ENCODE measurements at places on chromosomes 1 and 21.

DNA sequence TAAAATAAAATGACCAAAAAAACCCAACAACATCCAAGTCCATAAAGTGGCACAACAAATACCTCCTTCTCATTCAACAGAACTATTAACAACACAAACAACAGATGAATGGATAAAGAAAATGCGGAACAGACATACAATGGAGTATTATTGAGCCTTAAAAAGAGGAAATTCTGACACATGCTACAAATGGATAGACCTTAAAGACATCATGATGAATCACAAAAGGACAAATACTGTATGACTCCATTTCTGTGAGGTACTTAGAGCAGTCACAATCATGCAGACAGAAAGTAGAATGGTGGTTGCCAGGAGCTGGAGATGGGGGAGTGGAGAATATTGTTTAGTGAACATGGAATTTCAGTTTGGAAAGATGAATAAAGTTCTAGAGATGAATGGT is 42.6 kb downstream of the EYA3 start:
- DNase-seq = no peak

DNA sequence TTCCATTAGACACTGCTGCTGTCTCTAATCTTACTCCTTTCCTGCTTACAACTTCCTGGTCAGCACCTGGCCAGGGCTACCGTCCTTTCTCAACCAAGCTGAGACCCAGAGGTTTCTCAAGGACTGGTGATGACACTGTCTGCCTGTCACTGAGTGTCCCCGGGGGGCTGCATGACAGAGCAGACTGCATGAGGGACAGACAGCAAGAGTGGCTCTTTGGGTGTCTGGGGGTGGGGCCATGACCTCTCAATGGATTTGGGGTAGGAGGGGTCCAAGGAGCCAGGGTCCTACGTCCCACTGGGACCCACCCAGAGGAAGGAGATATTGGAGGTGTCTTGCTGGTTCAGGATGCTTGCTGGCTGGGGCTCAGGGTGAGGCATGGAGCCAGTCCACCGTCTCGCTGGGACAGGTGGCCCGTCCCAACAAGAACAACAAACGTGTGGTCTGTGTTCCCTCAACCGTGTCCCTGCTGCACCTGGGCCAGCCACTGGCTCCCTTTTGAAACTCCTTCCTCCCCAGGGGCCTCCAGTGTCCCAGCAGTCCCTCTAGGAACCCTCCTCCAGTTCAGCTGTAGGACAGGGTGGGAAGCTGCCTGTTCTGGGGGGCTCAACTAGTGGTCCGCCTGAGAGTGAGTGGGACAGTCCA is 344.6 kb upstream of the AJAP1 start:
- DNase-seq = no peak

DNA sequence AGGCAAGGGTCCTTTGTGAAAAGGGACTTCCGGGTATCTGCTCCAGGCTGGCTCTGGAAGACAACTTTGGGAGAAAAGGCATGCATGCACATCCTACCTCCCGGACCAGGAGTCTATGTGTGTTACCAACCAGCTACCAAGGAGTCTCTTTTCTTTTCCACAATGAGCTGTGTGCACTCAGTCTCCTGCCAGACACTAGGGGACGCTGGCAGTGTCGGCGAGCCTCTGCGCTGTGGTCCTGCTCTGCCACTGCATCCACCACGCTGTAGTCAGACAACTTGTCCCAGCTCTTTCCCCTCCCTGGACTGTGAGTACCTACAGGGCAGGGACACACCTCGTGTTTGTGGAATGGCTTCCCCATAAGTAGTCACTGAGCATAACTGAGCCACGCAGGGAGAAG is 5.1 kb upstream of the SSR2 start:
- DNase-seq = peak; percentile 20

DNA sequence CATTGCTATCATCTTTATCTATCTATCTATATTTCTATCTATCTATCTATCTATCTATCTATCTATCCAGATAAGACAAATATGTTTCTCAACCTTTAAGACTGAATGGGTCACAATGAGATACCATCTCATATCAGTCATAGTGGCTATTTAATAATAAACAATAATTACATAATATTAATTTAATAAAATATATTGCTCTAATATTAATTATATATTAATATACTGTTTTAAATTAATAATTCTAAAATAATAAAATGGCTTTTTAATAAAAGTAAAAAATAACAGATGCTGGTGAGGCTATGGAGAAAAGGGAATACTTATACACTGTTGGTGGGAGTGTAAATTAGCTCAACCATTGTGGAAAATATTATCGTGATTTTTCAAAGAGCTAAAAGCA is 13.0 kb upstream of the PLPPR4 start:
- no peak for DNase-seq

DNA sequence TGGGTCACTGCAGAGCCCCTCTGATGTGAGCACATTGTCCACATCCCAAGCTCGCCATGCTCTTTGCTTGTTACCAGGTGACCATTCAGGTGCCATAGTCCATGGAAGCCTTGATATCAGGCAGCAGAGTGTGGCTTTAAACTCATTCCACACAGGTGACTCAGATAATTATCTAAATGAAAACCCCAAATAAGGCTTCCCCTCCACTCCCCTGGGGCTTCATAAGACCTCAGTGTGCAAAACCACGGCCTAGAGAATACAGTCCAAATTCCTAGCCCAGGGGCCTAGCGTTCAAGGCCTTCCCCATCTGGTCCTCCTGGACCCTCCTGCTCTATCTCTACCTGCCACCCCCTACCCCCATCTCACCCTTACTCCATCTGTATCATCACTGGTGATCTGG is 97.1 kb downstream of the ARHGEF10L start:
- no peak for DNase-seq

DNA sequence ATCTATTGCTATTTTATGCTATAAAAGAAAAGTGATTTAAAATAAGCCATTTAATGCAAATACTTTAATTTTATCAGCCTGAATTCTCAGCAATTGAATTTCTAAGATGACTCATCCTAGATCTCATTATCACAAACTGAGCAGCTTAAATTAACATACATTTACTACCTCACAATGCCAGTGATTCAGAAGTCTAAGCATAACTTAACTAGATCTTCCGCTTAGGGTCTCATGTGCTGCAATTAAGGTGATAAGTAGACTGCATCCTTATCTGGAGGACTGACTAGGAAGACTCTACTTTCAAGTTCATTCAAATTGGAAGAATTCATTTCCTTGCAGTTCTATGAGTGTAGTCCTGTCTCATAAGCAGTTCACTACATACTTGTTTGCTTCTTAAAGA is 286.6 kb downstream of the COL11A1 start:
- DNase-seq = no peak

DNA sequence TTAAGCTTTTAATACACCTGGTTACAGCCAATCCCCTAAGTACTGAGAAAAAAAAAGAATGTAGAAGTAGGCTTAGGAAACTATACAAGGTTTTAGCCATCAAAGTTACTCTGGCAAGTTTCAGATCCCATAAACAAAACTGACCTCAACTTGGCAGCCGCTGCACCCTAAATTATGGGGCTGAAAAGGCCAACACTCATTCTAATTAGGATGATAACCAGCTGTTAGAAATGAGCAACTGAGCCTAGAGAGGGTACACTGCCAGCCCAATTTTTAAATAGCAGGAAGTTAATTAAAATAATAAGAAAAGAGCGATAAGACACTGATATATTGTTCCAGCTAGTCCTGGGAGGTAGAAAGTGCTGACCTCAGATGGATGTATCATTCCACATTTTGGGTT is 105.7 kb upstream of the VAV3 start:
- DNase-seq = no peak

- no peak for DNase-seq
These were observed 1.2 kb downstream of the CHD5 start for GRCh38 chr1:6178751-6179563.
